ENCODE measurements at places on chromosomes 2 and 18.

DNA sequence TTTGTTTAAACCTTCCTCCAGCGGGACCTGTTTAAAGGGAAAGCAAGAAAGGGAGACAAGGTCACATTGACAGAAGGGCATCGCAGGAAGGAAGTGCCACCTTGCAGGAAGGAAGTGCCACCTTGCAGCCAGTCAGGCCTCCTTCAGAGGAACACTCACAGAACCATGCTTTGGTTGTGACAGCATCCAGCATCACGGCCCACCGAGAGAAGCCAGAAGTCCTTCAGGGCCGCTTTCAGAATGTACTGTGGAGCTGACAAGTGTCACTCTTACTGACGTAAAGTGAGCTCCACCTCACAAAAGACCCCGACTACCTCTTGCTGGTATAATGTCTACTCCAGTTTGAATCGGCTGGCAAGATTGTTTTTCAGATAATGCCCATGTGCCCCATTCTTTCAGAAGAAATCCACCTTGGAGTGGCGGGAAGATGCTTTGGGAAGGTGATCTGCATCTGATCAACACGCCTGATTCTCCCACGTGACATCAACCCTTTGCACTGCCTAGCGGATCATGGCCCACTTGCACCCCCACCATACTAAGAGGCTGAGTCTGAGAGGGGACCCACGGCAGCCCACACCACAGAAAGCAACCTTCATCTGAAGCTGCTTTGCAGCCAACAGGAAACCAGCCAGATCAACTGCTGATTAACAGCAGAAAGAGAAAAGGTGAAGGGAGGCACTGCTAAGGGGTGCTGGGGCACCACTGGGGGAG lies 99.8 kb downstream of the UXS1 start:
- DNase-seq: no peak

GRCh38 chr2:215829261-215829660 lies 184.1 kb downstream of the MREG start:
- no peak for DNase-seq

DNA sequence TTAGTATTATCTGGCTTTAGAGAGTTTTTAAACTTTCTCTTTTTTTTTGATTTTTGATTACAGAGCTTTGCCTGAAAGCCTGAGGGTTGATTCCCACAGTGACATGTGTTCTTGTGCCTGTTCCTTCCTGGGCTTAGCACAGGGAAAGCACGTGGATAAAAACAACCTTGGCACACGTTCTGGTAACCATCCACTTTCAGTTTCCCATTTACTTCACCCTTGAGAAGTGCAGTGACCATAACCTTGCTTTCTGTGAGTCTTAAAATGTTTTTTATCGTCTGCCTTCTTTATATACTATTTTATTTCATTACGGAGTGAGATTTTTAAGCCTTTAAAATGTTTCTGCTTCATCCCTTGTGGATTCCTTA lies 11.5 kb downstream of the CD226 start:
- no peak for DNase-seq

GRCh38 chr2:189559579-189560272 lies 20.9 kb downstream of the SLC40A1 start:
- DNase-seq: no peak

GRCh38 chr2:6113786-6114185 lies 421.6 kb downstream of the SOX11 start:
- DNase-seq: no peak

GRCh38 chr2:71604726-71605120 lies 151.4 kb downstream of the DYSF start:
- DNase-seq: no peak

DNA sequence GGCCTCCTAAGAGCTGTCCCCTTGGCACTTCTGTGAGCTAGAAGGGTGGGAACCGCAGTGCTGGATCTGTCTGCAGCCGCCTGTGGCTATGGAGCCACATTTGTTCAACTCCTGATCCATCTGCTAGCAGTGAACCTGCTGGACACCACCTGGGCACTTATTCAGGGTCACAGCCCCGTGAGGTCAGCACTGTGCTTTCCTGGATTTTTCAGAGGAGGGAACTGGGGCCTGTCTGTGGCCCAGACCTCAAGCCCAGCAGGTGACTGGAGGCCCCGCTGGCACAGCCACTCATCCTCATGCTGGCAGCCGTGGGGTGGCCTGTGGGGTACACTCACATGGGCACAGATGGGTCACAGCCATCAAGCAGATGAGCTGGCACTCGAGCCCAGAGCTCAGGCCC lies 155.3 kb downstream of the TFCP2L1 start:
- no peak for DNase-seq

- DNase-seq: no peak
Observed at GRCh38 chr2:236090027-236090382, 78.2 kb downstream of the GBX2 start.

Measured in activated CD4-positive, CD25-positive, alpha-beta regulatory T cell (primary cell).